ENCODE measurements at places on chromosomes 1 and 21. TPM values are rescaled to one million over a fixed set of nuclear protein-coding genes. Genes with fewer than 3 reads are reported as not detected.

DNA sequence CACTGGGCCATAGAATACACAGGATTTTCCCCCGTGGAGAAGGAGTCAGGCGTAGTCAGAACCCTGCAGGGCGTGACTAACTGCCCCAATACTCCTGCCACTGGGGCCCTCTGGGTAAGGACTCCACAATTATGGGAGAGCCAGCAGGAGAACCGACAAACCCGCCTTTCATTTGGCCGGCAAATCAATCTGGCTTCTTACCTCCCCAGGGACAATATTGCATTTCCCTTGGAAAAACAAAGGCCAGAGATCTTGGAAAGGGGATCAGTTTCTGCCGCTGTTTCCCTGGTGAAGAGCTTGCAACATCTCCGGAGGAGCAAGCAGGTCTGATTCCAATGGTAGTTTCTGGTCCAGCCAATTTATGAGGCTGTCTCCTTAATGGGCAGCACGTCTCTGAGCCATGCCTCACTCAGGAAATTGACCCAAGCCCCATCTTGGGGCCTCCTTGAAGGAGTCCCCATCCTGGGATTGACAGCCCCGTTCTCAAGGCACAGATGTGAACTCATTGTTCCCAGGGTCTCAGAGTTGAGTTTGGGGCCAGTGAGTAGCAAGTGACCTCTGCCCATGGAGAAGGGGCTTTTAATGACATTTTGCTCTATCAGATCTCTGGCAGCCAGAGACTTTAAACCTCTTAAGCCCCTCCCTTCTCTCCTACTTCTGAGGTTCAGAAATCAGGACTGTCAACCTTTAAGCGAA is 4.3 kb downstream of the TRABD2B start:
- no peak for DNase-seq

FCN3 gene
- not detected for total RNA-seq

- DNase-seq: no peak
These were observed 288.4 kb downstream of the OMA1 start for GRCh38 chr1:58258082-58258481.

GRCh38 chr1:160675641-160676410 is 29.0 kb upstream of the SLAMF1 start:
- no peak for DNase-seq

S100A7A gene
- total RNA-seq: not detected

DNA sequence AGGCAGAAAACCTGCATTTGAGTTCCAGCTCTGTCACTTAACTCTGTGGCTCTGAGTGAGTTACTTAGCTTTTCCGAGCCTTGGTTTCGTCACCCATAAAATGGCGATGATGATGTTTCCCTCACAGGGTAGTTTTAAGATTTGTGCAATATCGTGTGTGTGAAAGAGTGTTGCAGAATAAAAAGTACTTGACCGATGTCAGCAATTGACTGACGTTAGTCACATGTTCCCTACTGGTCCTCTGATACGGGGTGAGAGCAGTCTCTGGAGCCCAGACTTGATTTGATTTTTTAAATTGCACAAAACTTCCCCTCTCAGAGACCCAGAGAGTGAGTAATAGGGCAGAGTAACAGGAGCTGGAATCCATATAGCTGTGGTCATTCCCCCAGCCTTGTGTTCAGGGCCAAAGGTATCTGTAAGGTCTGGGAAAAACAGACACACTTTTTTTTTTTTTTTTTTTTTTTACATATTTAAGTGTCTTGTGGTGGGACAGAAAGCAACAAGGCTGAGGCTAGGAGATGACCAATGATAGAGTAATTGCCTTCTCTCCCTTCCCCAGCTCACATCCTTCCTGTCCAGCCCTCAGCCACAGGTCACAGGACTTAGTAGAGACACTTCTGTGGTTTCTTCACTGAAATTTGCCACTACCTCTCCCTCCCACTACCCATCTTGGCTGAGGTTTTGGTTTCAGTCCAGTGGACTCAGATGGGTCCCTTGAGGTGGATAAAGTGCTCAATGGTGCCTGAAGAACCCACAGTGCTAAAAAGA is 2.0 kb downstream of the FCER1G start:
- DNase-seq: no peak

- no peak for DNase-seq
These were observed 69.8 kb downstream of the MEGF6 start for GRCh38 chr1:3541465-3541864.

ADAMTS1 gene
- total RNA-seq: 96.6 TPM

DNA sequence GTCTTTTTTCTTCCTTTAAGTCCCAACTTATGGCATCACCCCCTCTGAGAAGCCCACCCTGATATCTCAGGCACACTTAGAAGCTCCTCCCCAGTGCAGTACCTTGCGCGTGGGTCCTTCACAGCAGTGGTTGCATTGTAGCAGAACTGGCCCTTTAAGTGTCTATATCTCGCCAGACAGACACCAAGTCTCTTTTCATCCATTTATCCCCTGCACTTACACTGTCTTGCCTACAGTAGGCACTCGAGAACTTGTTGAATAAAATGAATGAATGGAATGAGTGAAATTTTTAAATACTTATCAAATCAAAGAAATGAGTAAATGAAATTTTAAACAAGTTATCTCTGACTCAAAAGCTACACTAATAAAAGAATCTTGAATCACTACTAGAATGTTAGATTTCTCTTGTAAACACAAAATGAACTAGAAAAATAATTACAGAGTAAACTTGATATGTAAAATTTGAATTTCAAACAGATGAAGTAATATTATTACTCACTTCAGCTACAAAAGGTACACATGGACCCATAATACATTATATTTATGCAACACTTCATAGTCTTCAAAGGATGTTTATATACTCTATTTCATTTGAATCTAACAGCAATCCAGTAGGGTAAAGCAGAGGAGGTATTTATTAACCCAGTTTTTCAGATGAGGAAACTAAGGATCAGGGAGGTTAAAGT is 54.7 kb upstream of the MAN1A2 start:
- no peak for DNase-seq

- DNase-seq: no peak
These were observed 131.5 kb downstream of the RNF220 start for GRCh38 chr1:44536357-44537209.

DNA sequence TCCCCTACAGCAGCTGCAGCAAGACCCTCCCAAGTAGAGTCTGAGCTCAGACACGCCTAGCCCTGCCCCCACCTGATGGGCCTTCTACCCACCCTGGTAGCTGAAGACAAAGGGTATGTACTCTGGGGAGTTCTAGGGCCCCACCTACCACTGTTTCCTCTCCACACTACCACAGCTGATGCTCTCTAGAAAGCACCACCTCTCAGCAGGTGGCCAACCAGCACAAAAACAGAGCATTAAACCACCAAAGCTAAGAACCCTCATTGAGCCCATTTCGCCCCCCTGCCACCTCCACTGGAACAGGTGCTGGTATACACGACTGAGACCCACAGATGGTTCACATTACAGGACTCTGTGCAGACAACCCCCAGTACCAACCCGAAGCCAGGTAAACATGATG is 258.9 kb downstream of the SETD4 start:
- no peak for DNase-seq

RGSL1 gene
- not detected for total RNA-seq

DNA sequence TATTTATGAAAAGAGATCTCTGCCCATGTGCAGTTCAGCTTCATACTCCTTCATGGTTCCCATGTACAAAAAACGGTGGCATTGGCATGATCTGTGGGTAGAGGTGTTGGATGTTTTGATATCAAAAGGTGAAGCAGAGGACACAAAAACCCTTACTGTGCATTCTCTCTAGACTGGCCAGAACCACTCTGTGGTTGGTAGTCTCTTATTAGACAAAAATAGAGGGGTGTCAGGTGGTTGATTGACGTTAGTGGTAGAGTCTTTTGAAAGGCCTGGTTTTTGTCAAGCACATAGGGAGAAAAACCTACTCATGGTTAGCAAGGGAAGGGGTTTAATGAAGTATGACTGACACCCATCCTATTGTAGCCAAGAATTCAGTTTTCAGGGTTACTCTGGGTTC is 400.0 kb upstream of the TMPRSS15 start:
- no peak for DNase-seq

- DNase-seq: no peak
These were observed 204.7 kb downstream of the MATN1 start for GRCh38 chr1:30518696-30519095.

KLF17 gene
- 0.95 TPM for total RNA-seq

FMOD gene
- total RNA-seq: 68.4 TPM

PCAT6 gene
- not detected for total RNA-seq

DNA sequence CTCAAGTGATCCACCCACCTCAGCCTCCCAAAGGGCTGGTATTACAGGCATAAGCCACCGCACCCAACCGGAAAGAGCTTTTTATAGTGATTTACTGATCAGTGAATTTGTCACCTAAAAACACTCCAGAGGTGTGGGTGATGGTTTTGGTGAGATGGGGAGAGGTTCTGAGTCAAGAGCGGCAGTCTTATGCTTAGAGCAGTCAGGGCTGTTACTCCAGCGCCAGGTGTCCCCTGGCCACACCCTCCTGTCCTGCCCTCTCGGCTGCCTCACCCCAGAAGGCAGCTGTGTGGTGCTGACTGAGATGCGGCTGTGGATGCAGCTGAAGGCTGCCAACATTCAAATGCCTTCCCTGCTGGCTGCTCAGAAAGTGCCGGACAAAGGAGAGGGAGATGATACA is 94.5 kb upstream of the LPGAT1 start:
- DNase-seq: no peak

- DNase-seq: no peak
These were observed 477 bp downstream of the SNAP47 start for GRCh38 chr1:227735539-227736285.

DNA sequence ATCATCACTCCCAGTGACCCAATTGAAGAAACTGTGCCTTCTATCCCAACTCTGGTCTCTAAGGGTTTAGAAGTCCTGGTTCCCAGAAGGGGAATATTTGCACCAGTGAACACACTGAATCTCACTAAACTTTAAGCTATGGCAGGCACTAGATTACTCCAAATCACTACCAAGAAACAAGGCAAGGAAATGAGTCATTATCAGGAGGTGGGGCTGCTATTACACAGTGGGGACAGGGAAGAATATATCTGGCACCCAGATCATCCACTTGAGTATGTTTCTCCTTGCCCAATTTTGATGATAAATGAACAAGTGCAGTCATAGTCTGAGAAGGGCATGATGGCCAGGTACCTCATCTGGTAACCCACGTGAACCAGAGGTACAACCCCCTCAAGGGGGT is 7.0 kb downstream of the MRPL9 start:
- no peak for DNase-seq

- DNase-seq: no peak
These were observed 88.1 kb upstream of the SPATA6 start for GRCh38 chr1:48560116-48560515.

MACO1 gene
- 24.4 TPM for total RNA-seq

- peak; percentile 63 for DNase-seq
These were observed at the start of gene CAPZB for GRCh38 chr1:19485362-19486187. CAPZB (minus strand) TSS chr1:19485539; CDS start chr1:19485438, 101 bp downstream.

KDF1 gene
- total RNA-seq: 2.3 TPM

OLIG1 gene
- total RNA-seq: not detected

FCAMR gene
- total RNA-seq: not detected

CFAP107 gene
- not detected for total RNA-seq

FOXO6 gene
- 1.5 TPM for total RNA-seq

- DNase-seq: no peak
These were observed 47.3 kb downstream of the LYPLAL1 start for GRCh38 chr1:219220945-219221344.

- DNase-seq: no peak
These were observed 16.5 kb upstream of the LHX4 start for GRCh38 chr1:180213401-180214170.

GRCh38 chr1:172083191-172083590 is 241.9 kb downstream of the DNM3 start:
- DNase-seq: no peak

WNT4 gene
- 3.0 TPM for total RNA-seq

DNA sequence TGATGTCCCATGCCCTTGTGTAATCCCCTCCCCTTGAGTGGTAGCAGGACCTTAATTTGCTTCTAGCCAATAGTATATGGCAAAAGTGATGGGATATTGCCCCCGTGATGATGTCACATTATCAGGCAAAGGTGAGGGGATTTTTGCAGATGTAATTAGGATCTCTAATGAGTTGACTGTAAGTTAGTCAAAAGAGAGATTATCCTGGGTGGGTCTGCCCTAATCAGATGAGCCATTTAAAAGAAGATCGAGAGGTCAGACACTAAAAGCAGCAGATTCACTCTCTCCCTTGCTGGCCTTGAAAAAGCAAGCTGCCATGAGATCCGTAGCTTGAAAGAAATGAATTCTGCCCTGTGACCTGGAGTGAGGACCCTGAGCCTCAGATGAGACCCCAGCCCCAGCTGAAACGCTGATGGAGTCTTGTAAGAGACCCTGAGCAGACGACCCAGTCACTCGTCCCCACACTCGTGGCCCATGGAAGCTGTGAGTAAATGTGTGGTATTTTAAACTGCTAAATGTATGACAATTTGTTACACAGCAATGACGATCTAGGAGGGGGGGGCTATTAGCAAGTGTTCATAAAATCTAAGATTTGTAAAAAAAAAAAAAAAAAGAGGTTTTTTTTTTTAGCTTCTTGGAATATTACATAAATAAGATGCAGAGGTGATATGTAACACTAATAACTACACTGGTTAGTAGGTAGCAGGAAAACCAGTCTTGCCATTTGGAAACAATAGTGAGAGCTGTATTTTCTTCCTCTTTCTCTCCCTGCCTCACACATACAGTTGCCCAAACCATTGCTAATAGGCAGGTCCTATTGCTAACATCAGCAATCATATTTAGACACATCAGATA is 50.3 kb upstream of the TARBP1 start:
- DNase-seq: no peak

DNA sequence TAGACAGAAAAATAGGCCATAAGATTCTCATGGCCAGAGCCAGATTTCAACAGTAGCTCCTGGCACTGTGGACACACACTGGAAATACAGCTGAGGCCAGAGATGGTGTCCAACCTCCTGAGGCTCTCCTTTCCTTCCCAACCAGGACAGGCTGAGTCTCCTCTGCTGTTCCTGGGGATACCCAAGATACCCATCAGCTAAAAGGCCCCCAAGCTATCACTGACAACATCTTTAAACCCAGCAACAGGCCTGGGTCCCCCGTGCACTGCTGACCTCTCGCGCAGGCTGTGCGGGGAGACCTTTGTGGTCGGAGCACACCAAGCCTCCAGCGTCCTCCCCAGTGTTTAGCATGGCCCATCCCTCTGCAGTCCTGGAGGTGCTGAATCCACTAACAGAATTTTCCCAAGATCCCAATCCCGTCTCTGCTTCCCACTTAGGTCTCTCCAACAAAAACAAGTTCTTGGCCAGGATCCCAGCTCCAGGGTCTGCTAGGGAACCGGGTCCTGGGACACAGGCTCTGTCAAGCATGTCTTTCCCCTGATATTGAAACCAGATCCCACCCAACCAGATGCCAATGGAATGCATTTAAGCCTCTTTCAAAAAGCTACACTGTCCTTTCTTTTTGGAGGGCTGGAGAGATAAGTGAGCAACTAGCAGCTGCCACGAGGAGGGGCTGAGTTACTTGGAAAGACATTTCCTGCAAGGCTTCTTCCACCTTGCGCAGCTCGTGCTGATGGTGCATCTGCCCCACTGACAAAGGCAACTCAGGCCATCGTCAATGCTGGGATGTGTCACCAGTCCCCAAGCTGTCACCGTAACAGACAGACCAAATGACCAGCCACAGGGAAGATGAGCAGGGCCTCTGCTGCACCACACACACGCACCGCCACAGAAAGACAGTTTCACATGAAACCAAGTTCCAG is 73.2 kb downstream of the BCAR3 start:
- no peak for DNase-seq

IQGAP3 gene
- total RNA-seq: 11.8 TPM
